ENCODE measurements at places on chromosomes 11 and 22. TPM values are rescaled to one million over a fixed set of nuclear protein-coding genes. Genes with fewer than 3 reads are reported as not detected.

GRCh38 chr11:86743223-86744118 is 56.9 kb upstream of the PRSS23 start:
- DNase-seq, result peak; percentile 9
- H3K4me3 ChIP-seq, result no peak overlapping the region
- no peak overlapping the region for H3K27ac ChIP-seq
- no peaks in the 10 kb centered on the region for H3K27me3 ChIP-seq

DNA sequence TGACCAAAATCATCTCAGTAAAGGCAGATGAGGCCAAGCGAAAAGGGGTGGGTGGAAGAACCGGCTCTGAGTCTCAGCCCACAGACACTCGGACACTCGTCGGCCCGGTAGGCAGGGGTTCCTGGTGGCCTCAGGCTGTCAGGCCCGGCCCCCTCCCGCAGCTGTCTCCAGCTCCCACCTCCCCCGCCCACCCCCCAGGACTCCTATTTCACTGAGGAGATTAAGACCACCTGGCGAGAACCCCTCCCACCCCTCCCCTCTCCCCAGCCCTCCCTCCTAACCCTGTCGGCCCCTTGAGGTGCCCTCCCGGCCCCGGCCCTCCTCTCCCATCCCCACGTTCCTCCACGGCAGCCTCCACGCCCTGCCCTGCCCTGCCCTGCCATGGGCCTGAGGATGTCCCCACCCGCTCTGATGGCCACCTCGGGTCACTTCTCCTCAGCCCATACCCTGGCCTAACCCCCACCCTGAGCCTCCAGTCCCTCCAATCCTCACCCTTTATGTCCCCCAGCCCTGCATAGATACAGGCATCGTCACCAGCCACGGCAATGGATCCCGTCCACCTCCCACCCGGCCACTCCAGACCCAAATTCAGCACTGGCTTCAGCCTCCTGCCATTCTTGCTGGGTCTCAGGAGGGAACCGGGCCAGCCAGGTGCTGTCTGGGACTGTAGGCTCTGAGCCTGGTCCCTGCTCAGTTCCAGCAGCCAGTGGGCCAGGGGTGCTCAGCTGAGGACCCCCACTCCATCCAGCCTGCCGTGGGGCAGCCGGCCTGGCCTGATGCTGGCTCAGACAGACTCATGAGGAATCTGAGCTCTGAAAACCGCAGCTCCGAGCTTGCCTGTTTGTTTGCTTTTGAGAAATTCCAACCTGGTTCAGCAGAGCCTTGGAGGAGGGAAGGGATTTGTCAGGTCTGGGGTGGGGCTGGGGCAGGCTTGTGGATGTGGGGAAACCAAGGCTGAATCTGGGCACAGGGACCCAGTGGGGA is 9.8 kb upstream of the TBX1 start:
- peaks cover 3% of the 10 kb centered on the region for H3K4me1 ChIP-seq
- peaks cover 3% of the 10 kb centered on the region for H3K27me3 ChIP-seq
- H3K27ac ChIP-seq, result no peak overlapping the region
- no peak overlapping the region for H3K4me3 ChIP-seq
- no peak for DNase-seq
- H3K36me3 ChIP-seq, result no peaks in the 10 kb centered on the region

GRCh38 chr11:13073119-13073981 is 64.2 kb downstream of the RASSF10 start:
- no peaks in the 10 kb centered on the region for H3K4me1 ChIP-seq
- DNase-seq, result no peak
- no peak overlapping the region for H3K27ac ChIP-seq
- no peaks in the 10 kb centered on the region for H3K36me3 ChIP-seq
- H3K27me3 ChIP-seq, result no peaks in the 10 kb centered on the region

DNA sequence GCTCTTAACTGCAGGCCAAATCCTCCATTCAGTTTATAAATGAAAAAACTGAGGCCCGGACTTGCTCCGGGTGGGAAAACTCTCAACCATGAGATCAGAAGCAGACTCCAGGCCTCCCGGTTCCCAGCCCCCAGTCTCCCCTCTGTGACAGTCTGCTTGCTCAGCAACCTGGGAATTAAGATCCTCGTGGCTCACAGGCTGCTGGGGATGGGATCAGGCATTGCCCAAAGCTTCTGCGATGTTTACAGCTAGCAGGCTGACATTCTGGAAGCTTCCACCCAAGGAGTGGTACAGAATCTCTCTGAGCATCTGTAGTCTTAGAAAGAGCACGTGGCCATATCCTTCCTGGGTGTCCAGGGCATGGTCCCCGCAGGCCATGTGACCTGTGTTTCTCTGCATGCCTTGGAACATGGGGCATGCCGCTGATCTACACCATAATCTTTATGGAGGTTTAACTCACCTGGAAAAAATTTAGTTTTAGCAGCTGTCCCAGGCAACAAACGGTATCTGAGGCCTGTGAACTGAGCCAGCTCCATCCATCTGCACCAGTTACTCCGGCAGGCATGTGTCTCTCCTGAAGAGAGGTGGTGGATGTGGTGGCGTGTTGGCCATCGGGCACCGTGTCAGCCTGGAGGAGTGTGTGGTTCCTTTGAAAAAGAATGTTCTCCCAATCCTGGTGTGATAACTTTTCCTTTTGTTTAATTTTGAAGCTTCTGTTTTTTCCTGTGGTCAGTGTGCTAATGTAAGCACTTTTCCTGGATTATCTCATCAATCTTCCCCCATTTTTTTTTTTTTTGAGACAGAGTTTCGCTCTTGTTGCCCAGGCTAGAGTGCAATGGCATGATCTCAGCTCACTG is 7.9 kb downstream of the FBLN1 start:
- no peaks in the 10 kb centered on the region for H3K27me3 ChIP-seq
- H3K36me3 ChIP-seq, result no peaks in the 10 kb centered on the region
- DNase-seq, result no peak
- H3K4me1 ChIP-seq, result no peaks in the 10 kb centered on the region

DNA sequence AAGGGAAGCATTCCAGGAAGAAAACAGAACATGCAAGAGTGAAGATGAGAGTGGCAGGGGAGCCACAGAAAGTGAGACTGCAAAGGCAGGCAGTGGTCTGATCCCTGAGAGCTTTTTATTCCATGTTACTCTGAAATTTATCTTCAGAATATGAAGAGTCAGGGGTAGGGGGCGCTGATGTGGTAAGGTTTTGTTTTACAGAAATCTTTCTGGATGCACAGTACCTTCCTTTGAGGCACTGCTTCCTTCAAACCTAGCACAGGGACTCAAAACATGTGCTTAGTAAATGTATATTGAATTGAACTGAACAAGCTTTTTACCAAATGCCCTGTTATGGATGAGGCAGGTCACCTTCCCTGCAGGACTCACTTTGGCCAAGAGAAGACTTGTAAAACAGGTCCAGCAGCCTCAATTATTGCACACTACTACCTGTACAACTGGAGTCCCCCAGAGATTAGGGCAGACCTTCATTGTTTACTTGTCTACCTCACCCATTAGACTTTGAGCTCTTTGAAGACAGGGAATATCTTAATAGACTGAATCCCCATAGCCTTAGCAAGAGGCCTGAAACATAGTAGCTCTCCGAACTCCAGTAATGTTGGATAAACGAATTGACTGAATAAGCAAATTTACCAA is 2.2 kb downstream of the PAK1 start:
- H3K4me1 ChIP-seq, result peaks cover 12% of the 10 kb centered on the region
- H3K36me3 ChIP-seq, result no peaks in the 10 kb centered on the region
- H3K4me3 ChIP-seq, result no peak overlapping the region
- no peak for DNase-seq
- H3K27me3 ChIP-seq, result peaks cover 46% of the 10 kb centered on the region
- H3K27ac ChIP-seq, result no peak overlapping the region

DNA sequence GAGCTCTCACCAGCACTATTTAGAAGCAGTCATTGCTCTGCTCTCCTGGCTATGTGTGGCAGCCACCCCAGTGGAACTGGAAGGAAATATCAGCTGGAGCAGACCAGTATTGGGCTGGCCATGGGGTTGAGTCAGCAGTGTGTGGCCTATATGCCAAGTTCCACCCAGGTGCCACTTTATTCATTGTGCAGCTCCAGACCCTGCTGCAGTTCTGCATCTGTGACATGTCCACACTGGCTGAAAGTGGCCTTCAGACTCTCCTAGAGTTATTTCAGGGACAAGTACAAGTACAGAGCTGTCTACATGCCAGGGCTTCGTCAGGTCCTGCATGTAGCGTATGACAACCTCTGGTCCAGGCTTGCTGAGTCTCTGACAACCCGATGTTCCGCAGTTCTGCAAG is 55.2 kb downstream of the CABIN1 start:
- no peaks in the 10 kb centered on the region for H3K4me1 ChIP-seq
- H3K27ac ChIP-seq, result no peak overlapping the region
- H3K27me3 ChIP-seq, result no peaks in the 10 kb centered on the region
- no peak for DNase-seq
- no peak overlapping the region for H3K4me3 ChIP-seq

- peaks cover 55% of the 10 kb centered on the region for H3K36me3 ChIP-seq
- no peaks in the 10 kb centered on the region for H3K27me3 ChIP-seq
- no peak for DNase-seq
- no peak overlapping the region for H3K4me3 ChIP-seq
Measured at GRCh38 chr11:64366751-64367150, 7.8 kb downstream of the RPS6KA4 start.

DNA sequence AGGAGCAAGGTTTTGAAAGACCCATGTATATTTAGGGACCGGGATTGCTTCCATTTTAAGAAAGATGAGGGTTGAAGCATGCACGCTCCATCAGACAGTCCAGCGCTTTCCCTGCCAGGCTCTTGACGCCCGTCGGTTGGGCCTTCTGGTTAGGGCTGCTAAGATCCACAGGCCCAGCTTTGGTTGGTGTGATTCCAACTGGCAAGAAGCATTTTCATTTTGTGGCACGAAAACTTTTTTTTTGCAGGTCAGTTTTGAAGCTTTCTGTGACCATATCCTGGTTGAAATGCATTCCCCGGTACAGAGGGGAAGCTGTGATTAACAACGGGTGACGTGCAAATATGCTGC is 34.3 kb upstream of the MPPED1 start:
- no peak overlapping the region for H3K4me3 ChIP-seq
- no peak for DNase-seq
- H3K27ac ChIP-seq, result no peak overlapping the region
- no peaks in the 10 kb centered on the region for H3K36me3 ChIP-seq
- peaks cover 3% of the 10 kb centered on the region for H3K4me1 ChIP-seq

- H3K36me3 ChIP-seq, result no peaks in the 10 kb centered on the region
- DNase-seq, result no peak
- H3K27me3 ChIP-seq, result no peaks in the 10 kb centered on the region
- no peaks in the 10 kb centered on the region for H3K4me1 ChIP-seq
- no peak overlapping the region for H3K4me3 ChIP-seq
Measured at GRCh38 chr11:3221408-3222002, 2.9 kb upstream of the MRGPRG start.

- no peaks in the 10 kb centered on the region for H3K27me3 ChIP-seq
- peak within 1 kb of the TSS; percentile 89 for H3K4me3 ChIP-seq
- no peaks in the 10 kb centered on the region for H3K36me3 ChIP-seq
- peaks cover 15% of the 10 kb centered on the region for H3K4me1 ChIP-seq
Measured at GRCh38 chr22:36913427-36914389, at the start of gene CSF2RB. CSF2RB (plus strand) TSS chr22:36913628; CDS start chr22:36922208, 8,580 bp downstream.

GRCh38 chr11:120746836-120747609 is 235.5 kb downstream of the GRIK4 start:
- H3K27me3 ChIP-seq, result no peaks in the 10 kb centered on the region
- no peak overlapping the region for H3K27ac ChIP-seq
- no peak overlapping the region for H3K4me3 ChIP-seq
- H3K36me3 ChIP-seq, result no peaks in the 10 kb centered on the region
- H3K4me1 ChIP-seq, result no peaks in the 10 kb centered on the region

DNA sequence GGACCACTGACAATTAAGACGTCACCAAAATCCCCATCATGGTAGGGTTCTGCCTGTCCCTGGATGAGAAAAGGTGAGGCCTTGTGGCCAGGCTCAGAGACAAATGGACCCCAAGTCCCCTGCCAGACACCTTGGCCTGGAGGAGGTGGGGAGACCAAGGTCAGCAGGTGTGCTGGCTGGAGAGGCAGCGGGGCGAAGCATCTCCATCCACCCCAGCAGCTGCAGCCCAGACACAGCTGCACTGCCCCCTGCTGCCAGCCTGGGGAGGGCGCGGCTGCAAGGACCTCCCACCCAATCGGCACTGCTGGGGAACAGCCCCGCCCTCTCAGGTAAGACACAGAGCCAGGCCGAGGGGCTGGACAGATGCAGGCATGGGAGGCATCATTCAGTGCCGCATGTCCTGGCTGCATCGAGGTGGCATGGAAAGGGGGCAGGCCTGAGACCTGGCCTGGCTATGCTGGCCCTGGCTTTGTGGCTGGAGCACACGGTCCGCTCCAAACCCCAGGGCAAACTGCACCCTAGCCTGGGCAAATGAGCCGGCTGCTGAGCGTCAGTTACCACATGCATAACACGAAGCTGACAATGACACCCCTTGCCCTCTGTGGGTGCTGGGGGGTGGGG is 12.2 kb upstream of the MFNG start:
- no peaks in the 10 kb centered on the region for H3K36me3 ChIP-seq
- peaks cover 4% of the 10 kb centered on the region for H3K4me1 ChIP-seq
- no peak overlapping the region for H3K27ac ChIP-seq

GRCh38 chr22:27542602-27543001 is 259.0 kb downstream of the MN1 start:
- H3K4me1 ChIP-seq, result no peaks in the 10 kb centered on the region
- no peaks in the 10 kb centered on the region for H3K36me3 ChIP-seq
- no peak overlapping the region for H3K27ac ChIP-seq
- no peaks in the 10 kb centered on the region for H3K27me3 ChIP-seq
- H3K4me3 ChIP-seq, result no peak overlapping the region

GRCh38 chr11:96293598-96294021 is 49.4 kb downstream of the MAML2 start:
- peaks cover 2% of the 10 kb centered on the region for H3K36me3 ChIP-seq
- no peak overlapping the region for H3K27ac ChIP-seq
- peak overlapping the region; percentile 52 for H3K4me3 ChIP-seq
- no peaks in the 10 kb centered on the region for H3K27me3 ChIP-seq
- H3K4me1 ChIP-seq, result peaks cover 18% of the 10 kb centered on the region

- H3K27me3 ChIP-seq, result no peaks in the 10 kb centered on the region
- peaks cover 2% of the 10 kb centered on the region for H3K36me3 ChIP-seq
- no peaks in the 10 kb centered on the region for H3K4me1 ChIP-seq
- DNase-seq, result no peak
Measured at GRCh38 chr11:96082002-96082899, 158.3 kb upstream of the MTMR2 start.

DNA sequence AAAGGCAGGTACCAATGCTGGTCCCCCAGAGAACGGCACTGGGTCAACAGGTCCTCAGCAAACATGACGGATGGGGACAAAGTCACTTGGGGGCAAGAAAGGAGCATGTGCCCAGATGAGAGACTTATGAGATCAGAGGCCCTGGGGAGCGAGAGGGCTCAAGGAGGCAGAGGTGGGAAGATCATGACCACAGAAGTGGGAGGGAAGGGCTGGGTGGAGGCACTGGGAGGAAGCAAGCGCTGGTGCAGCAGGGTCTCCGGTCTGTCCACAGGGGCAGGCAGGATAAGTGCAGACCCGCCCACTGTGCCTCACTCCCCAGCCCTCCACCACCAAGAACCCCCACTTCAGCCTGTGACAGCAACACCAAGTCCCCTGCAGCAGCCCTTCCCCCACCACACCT is 10.9 kb downstream of the ELFN2 start:
- DNase-seq, result no peak
- H3K27me3 ChIP-seq, result no peaks in the 10 kb centered on the region

The CARD18 gene
- not detected for total RNA-seq

The DUSP8 gene
- total RNA-seq, result 71.7 TPM

The ST13 gene
- 122 TPM for total RNA-seq

The CRYBB3 gene
- total RNA-seq, result not detected

The DNAJC4 gene
- total RNA-seq, result 41.9 TPM

The MMP27 gene
- total RNA-seq, result not detected
